CD4-positive, alpha-beta T cell treated with Interleukin-21 for 1 hour (primary cell): ENCODE measurements at places on chromosomes 7 and 10.

- no peak for DNase-seq
These were observed 470.8 kb downstream of the INHBA start for GRCh38 chr7:41232086-41232485.

DNA sequence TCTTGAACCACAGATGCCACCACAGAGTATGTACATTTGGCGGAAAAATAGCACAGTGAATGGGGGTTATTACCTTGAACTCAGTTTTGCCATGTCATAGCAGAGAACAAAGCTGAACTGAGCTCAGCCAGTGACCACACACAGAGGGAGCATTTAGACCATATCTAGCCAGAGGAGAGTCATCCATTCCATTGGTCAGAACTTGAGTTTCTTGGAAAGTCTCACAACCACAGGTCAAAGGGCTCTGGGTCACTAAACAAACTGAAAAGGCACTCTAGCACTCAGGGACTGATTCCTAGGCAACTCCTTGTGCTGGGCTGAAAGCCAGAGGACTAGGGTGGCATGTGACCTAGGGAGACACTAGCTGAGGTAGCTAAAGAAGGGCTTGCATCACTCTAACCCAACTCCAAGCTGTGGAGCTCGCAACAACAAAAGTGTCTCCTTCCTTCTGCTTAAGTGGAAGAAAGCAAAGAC, 239.7 kb upstream of the SEMA3D start:
- DNase-seq, result no peak

GRCh38 chr10:19946791-19947190, 130.6 kb downstream of the PLXDC2 start:
- DNase-seq, result no peak

- DNase-seq, result no peak
These were observed 64.9 kb upstream of the ADRB1 start for GRCh38 chr10:113978802-113979201.

DNA sequence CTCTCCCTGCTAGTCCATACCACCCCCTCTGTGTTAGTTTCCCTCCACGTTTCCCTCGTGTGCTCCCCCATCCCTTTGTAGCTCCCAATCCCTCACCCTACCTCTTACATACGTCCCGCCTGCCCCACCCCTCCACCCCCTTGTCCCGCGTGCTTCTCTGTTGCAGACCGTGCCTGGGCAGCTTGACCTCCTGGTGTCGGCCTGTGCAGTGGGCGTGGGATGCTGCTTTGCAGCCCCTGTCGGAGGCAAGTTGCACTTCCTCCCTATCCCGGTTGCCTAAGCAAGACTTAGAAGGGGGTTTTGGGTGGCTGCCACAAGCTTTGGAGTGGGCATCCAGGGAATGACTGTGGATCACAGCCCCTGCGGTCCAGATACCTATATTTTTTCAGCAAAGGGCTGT, 7.7 kb downstream of the CLCN1 start:
- no peak for DNase-seq

- no peak for DNase-seq
These were observed 715.5 kb upstream of the GALNT17 start for GRCh38 chr7:70416347-70416985.

DNA sequence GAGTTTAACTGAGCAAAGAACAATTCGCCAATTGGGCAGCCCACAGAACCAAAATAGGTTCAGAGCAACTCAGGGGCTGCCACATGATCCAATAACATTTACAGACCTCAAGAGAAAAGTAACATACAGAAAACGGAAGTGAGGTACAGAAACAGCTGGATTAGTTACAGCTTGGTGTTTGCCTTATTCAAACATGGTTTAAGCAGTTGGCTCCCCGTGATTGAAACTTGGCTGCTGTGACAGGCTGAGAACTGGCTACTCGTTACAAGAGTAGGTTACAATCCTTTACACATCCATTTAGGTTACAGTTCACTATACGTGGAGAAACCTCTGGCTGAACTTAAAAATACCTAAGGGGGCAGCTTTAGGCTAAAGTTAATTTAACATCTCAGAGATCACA, 673.1 kb upstream of the PHF14 start:
- DNase-seq, result no peak

- no peak for DNase-seq
These were observed 60.4 kb upstream of the FAM20C start for GRCh38 chr7:131781-132482.

DNA sequence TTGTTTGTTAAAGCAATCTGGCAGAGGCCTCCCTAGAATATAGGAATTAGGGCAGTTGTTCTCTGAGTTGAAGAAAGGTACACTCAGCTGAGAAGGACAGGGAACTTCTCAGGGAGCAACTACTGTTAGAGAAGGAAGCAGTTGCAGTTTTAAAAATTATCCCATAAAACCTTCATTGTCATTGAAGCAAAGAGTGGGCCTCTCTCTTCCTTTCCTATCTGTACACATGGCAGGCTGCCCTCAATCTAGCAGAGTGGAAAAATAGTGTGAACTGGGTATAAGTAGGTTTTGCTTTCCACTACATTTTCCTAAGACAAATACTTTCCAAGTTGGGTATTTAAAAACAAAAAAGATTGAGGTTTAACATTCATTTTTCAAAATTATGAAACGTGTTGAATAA, 236.7 kb upstream of the KLF14 start:
- DNase-seq, result no peak

- no peak for DNase-seq
These were observed 116.9 kb downstream of the WDR37 start for GRCh38 chr10:1173091-1173490.

- DNase-seq, result no peak
These were observed 81.4 kb downstream of the WDR37 start for GRCh38 chr10:1137499-1138163.

DNA sequence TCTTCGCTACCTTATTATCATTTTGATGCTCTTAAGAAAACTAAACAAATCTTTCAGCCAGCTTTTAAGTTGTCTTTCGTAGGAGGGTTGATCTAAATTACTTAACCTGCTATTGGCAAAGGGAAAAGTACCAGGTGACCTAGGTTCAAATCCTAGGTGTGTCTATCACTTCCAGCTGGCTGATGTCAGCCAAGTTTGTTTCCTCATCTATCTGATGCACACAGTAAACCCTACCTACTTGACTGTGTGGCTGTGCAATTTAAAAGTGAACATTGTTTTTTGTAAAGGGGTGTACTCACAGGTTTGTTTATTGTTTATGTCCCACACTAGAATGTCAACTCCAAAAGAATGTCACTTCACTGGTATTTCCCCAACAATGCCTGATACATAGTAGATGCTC, 21.9 kb upstream of the CAMK1D start:
- no peak for DNase-seq

DNA sequence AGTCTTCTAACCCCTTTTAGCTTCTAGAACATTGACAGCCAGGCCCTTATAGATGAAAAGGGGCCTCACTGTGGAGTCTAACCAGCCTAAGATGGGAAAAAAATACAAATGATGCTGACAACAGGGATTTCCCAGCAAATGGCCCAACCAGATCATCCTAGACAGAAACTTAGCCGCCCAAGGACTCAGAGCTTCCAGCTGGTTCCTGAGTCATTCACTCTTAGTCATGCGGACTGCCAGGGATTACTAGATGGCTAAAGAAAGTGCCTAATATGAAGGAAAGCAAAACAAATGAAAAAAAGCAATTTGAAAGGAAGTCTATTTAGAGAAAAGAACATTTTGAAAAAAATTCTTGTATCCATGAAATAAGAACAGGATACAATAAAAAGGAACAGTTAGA, 23.7 kb downstream of the TSPAN14 start:
- DNase-seq, result no peak

- no peak for DNase-seq
These were observed 74.2 kb downstream of the EZH2 start for GRCh38 chr7:148809856-148810255.

GRCh38 chr7:97133159-97133558, 15.7 kb downstream of the SDHAF3 start:
- DNase-seq, result no peak

GRCh38 chr10:1461016-1461415, 276.3 kb downstream of the ADARB2 start:
- DNase-seq, result no peak

GRCh38 chr7:50679218-50680007, 103.3 kb downstream of the GRB10 start:
- peak; percentile 68 for DNase-seq

DNA sequence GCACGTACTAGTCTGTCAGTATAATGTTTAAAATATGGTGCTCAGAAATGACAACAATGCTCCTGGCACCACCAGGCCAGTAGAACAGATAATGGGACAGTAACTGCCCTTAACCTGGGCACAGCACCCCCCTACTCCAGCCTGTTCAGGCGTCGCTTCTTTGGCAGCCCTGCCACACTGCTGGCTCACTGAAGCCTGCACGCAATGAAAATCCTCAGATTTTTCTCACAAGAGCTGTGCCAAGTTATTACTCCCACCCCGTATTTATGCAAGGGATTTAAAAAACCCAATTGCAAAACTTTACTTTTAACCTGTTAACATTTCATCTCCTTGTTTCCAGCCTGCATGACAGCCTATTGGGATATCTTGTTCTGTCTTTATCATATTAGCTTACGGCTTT, 56.6 kb upstream of the LAMB1 start:
- no peak for DNase-seq

GRCh38 chr7:137810248-137810647, 36.5 kb downstream of the DGKI start:
- DNase-seq, result no peak

DNA sequence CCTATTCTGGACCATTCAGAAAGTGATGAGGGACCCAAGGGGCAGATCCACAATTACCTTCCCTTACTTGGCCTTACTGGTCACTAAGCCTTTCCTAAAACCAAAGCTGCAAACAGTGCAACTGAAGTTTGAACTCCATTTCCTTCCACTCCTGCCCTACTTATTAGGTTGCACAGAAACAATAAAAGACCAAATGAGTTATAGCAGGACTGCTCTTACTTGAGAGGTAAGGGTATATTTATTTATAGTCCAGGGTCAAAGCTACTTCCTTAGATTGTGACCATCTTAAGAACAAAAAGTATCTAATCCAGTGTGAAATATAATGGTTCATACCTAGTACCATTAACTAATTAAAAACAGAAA, 27.0 kb downstream of the CDK6 start:
- no peak for DNase-seq

GRCh38 chr10:133467286-133467911, 13.7 kb downstream of the SCART1 start:
- DNase-seq, result no peak

GRCh38 chr7:77269360-77270093, 69.9 kb upstream of the FGL2 start:
- DNase-seq, result no peak

- DNase-seq, result no peak
These were observed 26.5 kb downstream of the CDH23 start for GRCh38 chr10:71423250-71423649.

- no peak for DNase-seq
These were observed 28.4 kb upstream of the CRHR2 start for GRCh38 chr7:30710669-30711068.

GRCh38 chr10:124357561-124357885, 61.2 kb downstream of the OAT start:
- DNase-seq, result no peak

DNA sequence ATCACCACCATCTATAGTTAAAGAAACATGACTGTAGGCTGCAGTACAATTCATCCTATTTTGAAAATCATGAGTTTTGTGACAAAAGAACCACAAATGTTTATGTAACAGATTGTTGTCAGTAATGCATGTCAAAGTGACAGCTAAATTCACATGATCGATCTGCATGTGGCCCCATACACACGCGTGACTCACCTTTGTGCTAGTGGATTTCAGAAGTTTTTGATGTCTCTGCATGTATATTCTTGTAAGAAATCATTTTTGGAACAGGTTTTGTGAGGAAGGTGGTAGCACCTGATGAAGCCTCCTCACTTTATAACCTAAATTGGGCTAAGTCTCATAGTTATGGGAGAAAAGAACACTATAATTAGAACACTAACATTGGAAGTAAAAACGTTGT, 17.1 kb downstream of the RNF32 start:
- no peak for DNase-seq

- DNase-seq, result no peak
These were observed 67.5 kb upstream of the ARHGAP21 start for GRCh38 chr10:24791084-24791726.

- DNase-seq, result no peak
These were observed 7.1 kb upstream of the CELF2 start for GRCh38 chr10:11010582-11010981.

- no peak for DNase-seq
These were observed 181.4 kb downstream of the SUGCT start for GRCh38 chr7:40316176-40316575.
